ENCODE measurements at places on chromosomes 5 and 9.

GRCh38 chr5:144187699-144188294 lies 17.1 kb downstream of the KCTD16 start:
- DNase-seq: peak; percentile 17

DNA sequence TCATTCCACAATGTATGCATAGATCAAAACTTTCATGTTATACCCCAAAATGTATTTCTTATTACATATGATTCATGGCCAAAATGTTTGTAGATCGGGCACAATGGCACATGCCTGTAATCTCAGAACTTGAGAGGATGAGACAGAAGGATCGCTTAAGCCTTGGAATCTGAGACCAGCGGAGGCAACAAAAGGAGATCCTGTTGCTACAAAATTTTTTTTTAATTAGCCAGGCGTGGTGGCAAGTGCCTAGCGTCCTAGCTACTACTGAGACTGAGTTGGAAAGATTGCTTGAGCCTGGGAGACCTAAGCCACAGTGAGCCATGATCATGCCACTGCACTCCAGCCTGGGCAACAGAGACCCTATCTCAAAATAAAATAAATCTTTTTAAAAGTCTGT lies 89.9 kb downstream of the MAPKAP1 start:
- DNase-seq: no peak

DNA sequence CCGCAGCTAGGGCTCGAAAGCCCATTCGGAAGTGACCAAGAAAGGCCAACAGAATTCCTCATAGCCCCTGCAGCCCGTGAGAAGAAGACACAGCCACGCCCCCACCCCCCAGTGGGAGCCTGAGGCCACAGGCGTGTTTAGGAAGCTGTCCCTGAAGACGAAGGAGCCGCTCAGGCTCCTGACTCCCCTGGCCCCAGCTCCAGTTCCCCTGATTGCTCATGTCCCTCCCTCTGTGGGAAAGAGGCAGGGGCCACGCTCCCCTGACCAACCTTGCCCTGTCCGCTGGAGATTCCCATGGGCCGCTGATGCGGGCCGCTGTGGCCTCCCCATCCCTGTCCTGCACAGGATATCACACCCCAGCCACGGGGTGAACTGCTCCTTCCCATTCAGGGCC lies 13.6 kb downstream of the ROPN1L start:
- DNase-seq: no peak

DNA sequence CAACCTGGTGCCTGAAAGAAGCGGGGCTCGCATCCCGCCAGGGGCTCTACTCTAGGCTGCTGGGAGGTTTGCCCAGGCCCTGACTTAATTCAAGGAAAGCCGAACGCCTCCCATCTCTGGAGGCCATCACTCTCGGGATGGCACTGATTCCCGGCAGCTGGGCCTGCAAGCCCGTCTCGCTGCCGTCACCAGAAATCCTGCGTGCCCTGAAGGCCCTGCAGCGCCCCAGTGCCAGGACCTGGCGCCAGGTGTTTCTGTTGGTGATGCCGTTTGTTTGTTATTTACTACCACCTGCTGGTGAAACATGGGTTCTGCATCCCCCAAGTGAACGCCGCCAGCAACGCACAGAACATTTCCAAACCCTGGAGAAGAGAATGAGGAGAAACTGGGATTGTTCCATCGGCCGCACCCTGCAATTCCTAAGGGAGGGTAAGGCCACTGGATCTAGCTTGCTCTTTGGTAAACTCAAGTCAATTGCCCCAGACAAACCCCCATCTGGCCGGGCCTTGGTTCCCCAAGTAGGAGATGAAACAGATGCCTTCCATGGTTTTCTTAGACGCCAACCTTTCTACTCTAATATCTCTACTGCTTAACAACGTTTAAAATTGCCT lies 77.9 kb downstream of the AK8 start:
- peak; percentile 53 for DNase-seq

DNA sequence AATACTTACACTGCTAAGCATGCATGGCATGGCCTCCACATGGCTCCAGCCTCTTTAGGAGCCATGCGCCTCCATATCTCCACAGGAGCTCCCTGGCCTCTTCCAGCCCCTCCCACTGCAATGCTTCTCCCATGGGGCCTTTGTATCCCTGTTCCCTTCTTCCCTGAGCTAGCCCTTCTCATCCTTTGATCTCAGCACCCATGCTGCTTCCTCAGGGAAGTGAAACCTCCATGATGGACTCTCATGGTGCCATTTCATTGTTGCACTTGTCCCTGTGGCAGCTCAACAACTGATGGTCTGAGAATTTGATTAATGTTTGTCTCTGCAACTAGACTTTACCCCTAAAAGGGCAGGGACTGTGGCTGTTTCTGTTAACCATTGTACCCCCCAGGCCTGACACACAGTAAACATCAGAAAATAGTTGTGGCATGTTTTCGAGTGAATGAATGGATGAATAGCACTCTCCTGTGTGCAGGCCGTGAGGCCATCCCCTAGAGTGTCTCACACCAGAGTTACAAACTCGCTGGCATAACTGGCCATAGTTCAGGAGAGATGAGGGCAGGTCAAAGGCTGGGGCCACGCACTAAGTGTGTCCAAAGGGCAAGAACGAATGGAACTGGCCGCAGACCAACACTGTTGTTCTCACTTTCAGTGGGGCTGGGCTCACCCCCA lies 6.6 kb downstream of the IDNK start:
- no peak for DNase-seq

DNA sequence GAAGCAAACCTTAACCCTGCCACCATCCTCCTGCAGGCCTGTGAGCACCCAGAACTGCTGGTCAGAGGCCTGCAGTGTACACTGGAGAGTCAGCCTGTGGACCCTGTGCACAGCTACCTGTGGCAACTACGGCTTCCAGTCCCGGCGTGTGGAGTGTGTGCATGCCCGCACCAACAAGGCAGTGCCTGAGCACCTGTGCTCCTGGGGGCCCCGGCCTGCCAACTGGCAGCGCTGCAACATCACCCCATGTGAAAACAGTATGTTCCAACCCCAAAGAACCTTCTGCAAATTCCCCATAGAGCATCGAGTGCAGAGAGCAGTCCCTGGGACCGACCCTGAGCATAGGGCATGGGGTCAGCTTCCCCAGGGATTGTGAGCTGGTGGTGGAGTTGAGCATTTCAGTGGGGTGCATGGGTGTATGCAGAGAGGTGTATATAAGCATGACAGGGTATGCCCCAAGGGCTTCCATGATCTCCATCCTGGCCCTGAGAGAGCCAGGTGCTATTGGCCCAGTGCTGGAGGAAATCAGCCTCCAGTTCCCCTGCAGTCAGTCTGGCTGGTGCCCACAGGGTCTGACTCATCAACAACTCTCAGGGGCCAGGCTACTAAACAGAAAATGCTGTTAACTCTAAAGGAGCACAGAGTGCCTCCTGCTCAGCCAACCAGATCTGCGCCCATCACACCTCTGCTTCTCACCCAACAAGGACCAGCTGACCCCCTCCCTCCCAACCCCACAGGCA lies 126.2 kb downstream of the SAXO1 start:
- no peak for DNase-seq

DNA sequence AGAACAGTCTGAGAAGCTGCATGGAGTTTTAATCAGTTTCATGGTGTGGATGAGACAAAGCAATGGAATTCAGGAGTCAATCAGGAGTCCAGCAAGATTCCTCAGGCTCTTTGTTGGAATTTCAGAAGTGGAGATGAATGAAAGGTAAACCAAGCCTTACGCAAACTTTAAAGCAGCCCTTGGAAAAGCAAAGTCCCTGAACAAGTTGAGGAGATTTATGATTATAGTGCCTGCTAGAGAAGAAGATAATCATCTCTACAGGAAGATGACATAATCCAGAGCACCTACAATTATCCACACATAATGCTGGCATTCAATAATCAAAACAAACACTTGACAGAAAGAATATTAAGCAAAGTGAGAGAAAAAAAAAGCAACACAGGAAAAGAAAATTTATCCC lies 1380.1 kb upstream of the NUDT12 start:
- no peak for DNase-seq

- no peak for DNase-seq
These were observed 383.2 kb downstream of the PLK2 start for GRCh38 chr5:58076483-58077257.

- no peak for DNase-seq
These were observed 1075.1 kb downstream of the NR2F1-AS1 start for GRCh38 chr5:92505925-92506324.

DNA sequence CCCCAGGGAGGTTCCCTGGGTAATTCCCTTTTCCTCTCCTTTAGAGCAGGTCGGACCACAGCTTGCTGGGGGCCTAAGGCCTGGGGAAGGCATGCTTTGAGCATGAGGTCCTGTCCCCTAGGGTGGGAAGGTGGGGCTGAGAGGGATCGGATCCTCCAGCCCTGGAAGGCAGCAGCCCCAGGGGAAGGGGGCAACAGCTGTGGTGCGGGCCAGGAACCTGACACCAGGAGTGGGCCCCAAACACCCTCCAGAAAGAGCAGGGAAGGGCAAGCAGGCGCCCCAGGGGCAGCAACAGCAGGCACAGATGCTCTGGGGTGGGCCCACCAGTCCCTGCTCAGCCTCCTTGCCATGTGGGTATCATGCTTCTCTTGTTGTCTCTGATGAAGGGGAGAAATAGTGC lies 3.2 kb upstream of the CORO2A start:
- no peak for DNase-seq

DNA sequence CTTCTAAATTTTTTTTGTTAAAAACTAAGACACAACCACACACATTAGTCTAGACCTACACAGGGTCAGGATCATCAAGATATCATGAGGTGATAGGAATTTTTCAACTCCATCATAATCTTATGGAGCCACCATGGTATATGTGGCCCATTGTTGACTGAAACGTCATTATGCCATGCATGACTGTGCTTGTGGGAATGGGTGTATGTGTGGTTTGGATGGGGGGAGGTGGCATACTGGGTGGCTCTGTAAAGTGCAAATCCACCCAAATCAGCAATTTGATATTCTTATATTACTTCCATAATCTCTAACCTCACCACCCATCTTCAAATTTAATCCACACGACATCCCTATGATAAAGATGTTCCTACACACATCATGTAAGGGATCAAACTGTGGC lies 21.0 kb downstream of the ADRB2 start:
- DNase-seq: no peak

DNA sequence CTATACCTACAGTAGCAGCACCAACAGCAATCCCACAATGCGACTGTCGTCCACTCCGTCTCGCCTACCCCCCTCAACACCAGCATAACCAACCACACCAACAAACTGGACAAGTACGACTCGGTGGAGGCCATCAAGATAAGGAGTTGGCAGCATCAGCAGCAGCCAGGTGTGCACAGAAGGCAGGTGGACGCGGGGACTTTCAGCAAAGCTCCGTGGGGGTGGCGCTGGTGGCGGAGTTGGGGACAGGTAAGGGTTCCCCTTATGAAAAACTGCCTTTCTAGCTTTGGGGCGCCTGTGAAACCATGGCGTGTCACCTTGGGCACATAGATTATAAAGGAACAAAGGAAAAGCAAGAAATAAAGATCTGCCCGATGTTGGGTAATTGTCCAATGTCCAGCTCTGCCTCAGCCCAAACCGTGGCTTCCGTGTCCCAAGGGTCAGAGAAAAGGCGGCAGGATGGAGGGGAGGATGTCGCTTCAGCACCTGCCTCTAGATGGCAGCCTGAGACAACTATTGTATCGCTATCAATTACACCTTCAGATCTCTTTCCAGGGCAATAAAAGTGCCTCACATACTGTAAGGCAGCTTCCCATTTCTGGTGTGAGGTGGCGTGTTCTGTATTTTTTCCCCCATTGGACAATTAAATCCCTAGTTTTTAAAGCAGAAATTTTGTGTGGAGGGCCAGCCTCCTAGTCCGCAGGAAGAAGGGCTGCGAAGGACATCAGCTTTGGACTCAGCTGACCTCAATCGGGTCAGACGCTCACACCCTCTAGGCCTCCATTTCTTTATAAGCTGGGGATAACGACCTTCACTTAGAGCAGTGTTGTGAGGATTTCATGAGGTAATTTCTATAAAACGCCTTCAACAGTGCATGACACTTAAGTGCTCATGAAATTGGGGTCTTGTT lies 58.8 kb downstream of the MTRR start:
- DNase-seq: peak; percentile 73

- DNase-seq: no peak
These were observed 140.1 kb upstream of the PPP1R26 start for GRCh38 chr9:135339378-135339973.

DNA sequence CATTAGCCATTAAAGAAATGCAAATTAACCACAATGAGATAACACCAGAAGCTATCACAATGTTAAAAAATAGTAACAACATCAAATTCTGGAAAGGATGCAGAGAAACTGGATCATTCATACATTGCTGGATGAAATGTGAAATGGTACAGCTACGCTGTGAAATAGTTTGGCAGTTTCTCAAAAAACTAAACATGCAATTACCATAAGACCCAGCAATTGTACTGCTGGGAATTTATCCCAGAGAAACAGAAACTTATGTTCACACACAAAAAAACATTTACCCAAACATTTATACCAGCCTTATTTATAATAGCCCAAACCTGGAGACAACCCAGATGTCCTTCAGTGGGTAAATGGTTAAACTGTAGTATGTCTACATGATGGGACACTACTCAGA lies 592.9 kb downstream of the ZNF608 start:
- no peak for DNase-seq

- no peak for DNase-seq
These were observed 19.2 kb downstream of the MARCHF3 start for GRCh38 chr5:127011153-127011552.

DNA sequence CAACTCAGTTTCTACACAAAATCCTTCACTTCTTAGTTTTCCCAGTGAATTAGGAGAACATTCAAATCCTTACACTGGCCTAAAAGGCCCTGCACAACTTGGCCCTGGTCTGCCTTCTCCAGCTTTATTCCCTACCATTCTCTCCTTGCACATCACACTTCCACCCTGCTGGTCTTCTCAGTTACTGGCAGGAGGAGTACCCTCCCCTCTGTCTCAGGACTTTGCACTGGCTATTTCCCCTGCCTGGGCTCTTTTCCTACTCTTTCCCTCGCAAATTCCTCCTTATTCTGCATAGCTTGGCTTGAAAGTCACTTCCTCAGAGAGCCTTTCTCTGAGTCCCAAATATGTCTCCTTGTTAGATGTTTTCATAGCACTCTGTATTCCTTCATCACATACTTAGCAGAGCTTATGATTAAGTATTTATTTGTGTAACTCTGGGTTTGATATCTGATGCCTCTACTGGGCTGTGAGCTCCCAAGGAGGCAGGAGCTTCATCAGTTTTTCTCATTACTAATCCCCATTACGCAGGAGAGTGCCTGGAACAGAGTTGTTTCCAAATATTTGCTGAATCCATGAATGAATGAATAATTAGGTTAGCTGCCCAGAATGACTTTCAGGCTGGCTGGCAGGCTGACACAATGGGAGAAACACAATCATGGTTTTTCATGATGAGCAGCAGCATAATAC lies 159.8 kb upstream of the KLF9 start:
- no peak for DNase-seq

GRCh38 chr9:16825331-16825725 lies 45.1 kb downstream of the BNC2 start:
- no peak for DNase-seq

GRCh38 chr5:1058083-1058945 lies 49.7 kb downstream of the NKD2 start:
- DNase-seq: no peak

Measured in COLO829 (cell line).